Kasumi-1 (cell line): ENCODE measurements at places on chromosomes 3 and 15.

DNA sequence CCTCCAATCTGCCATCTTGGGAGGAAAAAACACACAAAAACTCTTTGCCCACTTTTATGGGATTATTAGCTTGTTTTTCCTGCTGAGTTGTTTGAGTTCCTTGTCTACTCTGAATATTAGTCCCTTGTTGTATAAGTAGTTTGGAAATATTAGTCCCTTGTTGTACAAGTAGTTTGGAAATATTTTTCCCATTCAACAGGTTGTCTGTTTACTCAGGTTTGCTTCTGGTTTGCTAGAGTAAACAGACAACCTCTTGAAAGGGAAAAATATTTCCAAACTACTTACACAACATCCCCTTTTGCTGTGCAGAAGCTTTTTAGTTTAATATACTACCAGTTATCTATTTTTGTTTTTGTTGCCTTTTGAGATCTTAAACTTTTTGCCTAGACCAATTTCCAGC, 193.3 kb upstream of the MANF start:
- DNase-seq: no peak

GRCh38 chr3:57977818-57978235, 30.4 kb upstream of the FLNB start:
- DNase-seq: no peak

DNA sequence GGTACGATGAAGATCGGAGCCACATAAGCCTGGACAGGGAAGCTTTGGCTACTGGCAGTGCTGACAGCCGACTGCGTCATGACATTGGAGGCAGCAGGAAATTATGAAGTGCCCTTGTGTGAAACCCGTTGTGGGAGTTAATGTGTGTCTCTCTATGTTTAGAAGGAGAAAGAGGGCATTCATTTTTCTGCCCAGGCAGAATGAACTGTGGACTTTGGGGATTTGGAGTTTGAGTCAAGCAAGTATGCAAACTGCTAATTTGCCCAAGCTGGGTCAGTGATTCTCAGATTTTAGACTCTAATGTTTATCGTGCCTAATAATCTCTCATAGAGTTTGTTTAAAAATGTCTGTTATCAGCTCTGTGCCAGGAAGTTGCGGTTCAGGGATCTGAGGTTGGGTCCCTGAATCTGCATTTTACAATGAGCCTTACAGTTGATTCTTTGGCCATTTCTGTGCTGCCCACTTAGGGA, 5.6 kb downstream of the CTXND1 start:
- no peak for DNase-seq

DNA sequence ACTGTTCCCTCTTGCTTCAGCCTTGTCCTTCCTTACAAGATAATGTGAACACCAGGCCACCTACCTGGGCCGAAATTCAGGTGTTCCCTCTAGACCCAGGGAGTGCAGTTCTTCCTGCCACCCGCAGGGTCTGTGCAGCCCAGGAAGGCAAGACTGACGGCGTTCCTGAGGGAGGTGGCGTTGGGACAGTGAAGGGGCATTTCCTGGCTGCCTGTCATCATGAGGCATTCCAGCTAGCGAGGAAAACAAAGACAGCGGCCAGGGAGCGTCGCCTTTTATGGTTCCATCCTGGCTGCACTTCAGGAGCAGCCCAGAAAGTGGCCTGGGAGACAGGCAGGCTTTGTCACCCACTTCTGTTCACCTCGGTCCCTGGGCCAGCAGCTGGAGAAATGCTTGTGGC, 84.8 kb upstream of the WNT5A start:
- no peak for DNase-seq

- DNase-seq: no peak
Measured at GRCh38 chr15:59362331-59362730, 10.3 kb downstream of the MYO1E start.

DNA sequence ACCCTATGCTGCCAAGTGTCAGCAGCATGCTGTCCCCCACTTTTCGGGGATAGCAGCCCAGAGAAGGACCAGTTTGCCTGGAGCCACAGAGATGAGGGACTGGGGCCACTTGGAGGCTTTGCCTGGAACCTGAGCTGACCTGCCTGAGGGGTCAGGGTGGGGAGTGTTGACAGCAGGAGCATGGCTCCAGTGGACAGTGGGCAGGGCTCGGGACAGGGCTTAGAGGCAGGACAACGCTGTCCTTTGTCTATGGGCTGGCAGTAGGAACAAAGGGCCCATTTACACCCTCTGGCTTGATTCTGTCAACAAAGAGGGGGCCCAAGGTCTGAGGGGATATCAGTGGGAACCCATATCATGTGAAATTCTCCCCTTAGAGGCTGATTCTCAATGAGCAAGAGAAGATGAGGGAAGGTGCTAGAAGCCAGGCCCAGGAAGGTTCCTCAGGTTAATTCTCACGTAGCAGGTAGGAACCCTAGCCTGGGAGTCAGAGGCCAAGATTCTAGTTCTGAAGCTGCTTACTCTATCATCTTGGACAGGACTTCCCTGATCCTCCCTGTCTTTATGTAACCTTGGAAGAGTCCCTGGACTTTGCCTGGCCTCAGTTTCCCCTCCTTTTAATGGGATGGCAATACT, 29.7 kb upstream of the HHATL start:
- DNase-seq: no peak

DNA sequence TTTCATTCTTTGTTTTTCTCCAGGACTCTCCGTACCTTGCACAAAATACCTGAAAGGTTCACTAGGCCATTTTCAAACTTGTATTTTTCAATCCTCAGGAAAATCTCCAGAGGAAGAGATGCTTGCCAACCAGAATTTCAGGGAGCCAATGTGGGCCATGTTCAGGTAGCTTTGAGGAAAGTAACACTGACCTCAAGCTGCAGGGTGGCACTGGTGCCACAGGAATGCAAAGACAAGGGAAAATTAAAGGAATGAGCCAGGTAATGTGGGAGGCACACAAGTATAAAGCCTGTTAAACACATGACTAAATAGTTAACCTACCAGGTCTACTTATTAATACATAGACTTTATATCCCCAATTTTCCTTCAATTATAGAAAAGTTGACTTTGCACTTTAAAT, 51.9 kb upstream of the GAP43 start:
- no peak for DNase-seq

- DNase-seq: no peak
Measured at GRCh38 chr3:160279657-160280056, 54.4 kb downstream of the C3orf80 start.

- no peak for DNase-seq
Measured at GRCh38 chr3:63047068-63047467, 171.9 kb upstream of the CADPS start.

GRCh38 chr15:78264304-78265136, at the start of gene DNAJA4:
Gene DNAJA4, plus strand, starts transcription at chr15:78264562. Its CDS starts 202 bp downstream, at chr15:78264764.
- peak; percentile 25 for DNase-seq
